ENCODE measurements at places on chromosomes 11 and 22.

DNA sequence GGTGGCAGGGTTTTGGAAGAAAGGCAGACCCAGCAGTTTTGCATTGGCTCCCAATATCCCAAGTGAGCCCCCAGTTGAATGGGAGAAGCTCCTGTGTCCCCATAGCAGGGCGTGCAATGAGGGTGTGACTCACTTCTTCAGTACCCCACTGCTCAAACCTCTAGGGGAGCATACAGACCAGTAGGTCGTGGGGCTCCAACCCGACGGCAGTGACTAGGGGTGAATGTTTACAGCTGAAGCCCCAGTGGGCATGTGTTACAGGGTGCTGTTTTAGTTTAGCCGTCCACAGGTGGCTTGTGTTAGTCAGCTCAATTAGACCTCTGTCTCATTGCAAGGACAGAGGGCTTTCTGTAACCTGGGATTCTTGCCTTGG, 564.5 kb upstream of the CNTN5 start:
- no peak for DNase-seq

- no peak for DNase-seq
Measured at GRCh38 chr22:20026204-20026908, 5.4 kb downstream of the TANGO2 start.

GRCh38 chr22:18067548-18068341, 10.0 kb upstream of the PEX26 start:
- DNase-seq, result no peak

- DNase-seq, result no peak
Measured at GRCh38 chr22:44427611-44428470, 70.2 kb downstream of the RTL6 start.

DNA sequence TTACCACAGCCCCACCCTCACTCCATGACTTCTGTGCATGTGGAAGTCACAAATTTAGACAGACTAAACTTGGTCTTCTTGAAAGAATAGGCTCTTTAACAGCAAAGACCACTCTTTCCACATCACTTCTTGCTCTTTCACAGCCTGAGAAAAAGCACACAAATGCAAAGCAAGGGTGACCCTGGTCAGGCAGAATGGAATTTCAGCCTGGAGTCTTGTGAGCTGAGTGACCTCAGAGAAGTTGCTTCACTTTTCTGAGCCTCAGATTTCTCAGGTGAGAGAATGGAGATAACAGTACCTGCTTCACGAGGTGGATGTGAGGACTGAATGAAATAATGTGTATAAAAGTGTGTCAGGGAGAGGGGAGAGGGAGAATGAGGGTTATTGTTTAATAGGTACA, 26.8 kb upstream of the LIPT2 start:
- DNase-seq, result no peak

DNA sequence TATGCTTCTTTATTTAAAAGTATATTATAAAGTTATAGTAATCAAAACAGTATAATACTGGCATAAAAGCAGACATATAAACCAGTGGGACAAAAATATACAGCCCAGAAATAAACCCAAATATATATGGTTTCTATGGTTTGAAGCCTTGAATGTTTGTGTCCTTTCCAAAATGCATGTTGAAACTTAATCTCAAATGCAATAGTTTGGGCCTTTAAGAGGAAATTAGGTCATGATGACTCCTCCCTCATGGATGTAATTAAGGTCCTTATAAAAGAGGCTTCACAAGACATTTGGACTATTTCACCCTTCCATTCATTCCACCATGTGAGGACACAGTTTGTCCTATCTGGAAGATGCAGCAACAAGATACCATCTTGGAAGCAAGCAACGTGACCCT, at the start of gene MS4A6E:
Gene MS4A6E (plus strand): TSS at position 301 of the 400 bp plus-strand sequence. CDS start 7,641 bp downstream, outside the sequence.
- no peak for DNase-seq

GRCh38 chr11:81658722-81659121, 1074.9 kb downstream of the FAM181B start:
- DNase-seq, result no peak

GRCh38 chr22:40326905-40327735, 19.2 kb upstream of the ADSL start:
- DNase-seq, result no peak

DNA sequence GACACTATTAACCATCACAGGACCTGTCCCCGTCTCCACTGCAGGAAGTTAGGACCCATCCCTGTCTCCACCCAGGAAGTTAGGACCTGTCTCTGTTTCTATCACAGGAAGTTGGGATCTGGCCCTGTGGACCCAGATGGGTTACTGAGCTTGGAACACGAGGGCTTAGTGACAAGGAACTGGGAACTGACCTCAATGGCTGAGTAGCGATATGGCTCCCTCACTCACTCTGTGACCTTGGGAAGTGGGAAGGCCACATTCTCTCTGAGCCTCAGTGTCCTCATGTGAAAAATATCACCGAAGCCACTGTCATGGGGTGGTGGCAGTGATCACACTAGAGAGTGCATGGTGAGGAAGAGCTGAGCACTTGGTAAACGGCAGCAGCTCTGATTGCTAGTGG, 59.4 kb downstream of the FBLN1 start:
- no peak for DNase-seq

DNA sequence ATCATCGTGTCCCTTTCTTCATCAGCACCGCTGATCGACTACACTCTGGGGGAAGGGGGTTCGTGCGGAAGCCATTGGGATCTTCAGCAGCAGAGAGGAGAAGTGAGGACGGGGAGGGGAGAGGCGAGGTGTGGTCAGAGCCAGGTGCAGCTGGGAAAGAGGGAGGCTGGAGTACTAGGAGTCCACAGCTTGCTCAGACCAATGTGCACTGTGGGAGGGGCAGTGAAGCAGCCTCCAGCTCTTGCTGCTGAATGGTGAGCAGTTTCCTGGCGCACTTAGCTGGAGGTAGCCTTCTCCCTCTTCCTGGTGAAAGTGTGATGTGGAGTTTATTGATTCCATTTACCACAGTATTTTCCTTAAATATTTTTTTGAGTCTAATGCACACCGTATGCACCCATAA, 99.0 kb upstream of the NECTIN1 start:
- no peak for DNase-seq

DNA sequence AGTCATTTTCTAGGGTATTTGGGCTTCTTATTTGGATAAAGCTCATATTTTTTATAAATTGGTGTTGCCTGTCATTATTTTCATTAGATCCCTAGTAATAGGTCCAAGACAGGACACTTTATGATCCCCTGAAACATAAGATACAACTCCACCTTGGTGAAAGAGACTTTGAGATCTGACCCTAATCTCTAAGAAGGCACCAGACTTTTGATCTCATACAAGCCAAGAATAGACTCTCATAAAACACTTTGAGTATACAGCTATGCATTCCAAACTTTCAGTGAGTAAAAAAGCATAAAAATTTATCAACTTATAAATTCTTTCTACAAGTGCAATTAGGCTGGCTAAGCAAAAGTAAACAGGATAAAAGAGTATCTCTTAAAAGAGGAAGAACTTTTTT, 451.2 kb downstream of the MN1 start:
- DNase-seq, result no peak

GRCh38 chr11:123510579-123510905, 80.5 kb downstream of the GRAMD1B start:
- no peak for DNase-seq

DNA sequence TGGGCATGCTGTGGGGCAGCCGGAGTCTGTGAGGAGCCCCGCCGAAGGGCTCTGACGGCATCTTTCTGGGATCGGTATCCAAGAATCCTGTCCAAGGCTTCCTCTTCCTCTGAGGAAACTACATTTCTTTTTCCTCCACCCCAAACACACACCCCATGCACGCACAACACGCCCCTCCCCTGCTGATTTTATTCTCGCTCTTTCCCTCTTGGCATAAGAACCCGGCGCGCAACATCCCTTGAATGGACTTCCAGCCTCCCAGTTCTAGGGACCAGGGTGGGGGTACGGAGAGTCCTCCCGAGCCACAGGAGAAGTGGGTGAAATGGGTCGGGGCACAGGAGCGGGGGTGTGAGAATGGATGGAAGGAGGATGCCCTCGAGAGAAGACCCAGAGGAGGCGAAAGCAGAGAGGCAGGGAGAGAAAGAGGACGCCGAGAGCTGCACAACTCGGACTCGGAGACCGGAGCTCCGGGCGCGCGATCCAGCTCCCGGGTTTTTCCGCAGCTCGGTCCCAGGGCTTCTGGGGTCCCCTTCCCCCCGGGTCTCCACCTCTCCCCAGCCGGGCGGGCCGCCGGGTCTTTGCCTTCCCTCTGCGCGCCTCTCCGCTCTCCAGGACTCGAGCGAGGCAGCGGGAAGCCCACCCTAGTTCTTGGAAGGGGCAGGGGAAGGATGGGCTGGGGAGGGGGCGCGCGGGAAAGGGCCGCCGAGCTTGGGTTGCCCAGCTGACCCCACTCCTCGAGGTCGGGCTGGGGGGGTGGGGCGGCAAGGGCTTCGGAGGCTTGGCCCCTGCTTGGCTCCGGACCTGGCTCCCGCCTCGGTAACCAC, 1.5 kb upstream of the LARGE1 start:
- peak; percentile 59 for DNase-seq

DNA sequence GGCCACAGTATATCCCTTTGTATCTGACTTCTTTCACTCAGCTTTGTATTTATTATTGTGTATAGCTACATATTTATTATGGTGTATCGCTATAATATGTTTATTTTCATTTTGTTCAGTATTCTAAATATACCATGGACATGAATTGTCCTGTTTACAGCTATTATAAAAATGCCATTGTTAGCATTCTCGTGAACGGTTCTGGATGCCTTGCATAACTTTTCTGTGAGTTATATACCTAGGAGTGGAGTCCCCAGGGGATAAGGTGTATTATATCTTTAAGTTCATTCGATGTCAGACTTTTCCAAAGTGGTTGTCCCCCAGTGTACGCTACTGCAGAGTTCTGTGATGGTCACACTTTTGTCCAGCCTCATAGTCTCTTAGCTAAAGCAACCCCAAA, 301.7 kb downstream of the TMEM135 start:
- no peak for DNase-seq

- DNase-seq, result no peak
Measured at GRCh38 chr11:20592741-20593140, 6.7 kb upstream of the SLC6A5 start.

DNA sequence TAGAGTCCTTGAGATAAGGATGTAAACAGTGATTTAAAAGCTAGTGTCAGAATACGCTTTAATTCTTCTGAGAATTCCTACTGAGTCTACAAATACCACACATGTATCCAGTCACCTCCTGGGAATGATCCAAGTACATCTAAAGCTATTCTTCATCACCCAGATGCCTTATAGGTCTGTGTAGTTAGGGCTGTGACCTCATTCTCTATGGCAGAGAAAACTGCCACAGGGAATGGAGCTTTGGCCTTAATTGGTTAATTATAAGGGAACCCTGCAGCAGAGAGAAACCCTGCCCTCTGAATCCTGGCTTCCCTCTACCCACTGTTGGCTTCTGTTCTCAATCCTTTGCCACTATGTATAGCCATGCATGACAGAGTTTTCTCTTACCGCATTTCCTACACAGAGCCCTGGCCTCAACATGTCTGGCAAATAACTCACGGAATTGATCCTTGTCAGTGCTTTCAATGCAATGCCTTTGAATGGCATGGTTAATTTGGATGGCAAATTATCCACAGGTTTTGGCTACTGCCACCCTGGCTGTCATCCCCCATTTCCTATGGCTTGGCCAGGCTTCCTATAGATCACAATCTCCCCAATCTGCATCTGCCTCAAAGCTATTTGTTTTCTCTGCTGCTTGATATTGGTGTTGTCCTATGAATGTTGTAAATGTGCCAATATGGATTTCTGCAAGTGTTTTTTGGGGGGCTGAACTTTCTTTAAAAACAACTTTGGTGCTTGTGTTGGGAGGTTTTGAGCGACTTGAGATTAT, 2.9 kb downstream of the DIXDC1 start:
- peak; percentile 29 for DNase-seq

GRCh38 chr11:36010010-36010740, 66.3 kb downstream of the LDLRAD3 start:
- peak; percentile 62 for DNase-seq

DNA sequence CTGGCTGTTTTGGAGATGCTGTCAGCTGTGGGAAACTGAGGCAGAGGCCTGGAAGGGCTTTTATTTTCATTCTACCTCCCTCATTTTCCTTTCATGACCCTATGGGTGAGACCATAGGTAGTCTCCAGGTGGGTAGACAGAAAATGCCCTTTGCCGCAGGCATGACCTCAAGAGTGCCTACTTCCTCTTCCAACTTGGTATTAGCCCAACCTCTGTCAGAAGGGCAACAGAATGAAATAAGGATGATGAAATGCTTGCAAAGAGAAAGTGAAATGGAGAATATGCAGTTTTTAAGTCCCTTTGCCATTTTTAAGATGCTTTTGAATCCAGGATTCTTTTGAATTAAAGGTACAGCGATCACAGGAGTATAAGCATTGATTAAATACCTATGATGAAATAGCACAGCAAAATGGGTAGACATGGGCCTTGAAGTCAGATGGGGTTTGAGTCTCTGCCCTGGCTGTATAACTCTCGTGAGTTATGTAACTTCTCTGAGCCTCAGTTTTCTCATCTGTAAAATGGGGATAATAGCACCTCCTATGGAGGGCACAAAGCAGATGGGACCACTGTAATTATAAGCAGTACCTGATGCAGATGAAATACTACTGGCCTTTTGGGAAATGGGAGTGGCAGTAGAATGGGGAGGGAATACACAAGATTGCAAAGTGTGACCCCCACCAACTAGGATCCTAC, 3.7 kb downstream of the ASPHD2 start:
- DNase-seq, result no peak

DNA sequence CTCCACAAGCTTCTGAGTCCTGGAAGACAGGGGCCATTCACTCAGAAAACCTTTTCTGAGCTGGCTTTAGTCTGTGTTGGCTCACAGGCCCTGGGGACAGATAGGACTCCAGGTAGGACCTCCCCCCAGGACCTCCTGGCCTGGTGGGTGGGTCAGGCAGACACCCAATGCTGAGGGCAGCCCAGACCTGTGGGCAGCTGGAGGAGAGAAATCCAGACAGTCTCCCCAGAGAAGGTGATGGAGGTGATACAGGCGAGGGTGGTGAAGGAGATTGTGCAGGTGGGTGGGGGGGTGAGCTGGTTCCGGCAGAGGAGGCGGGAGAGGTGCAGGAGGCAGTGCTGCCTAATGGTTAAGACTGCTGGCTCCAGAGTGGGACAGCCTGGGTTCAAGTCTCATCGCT, 15.6 kb downstream of the LRRC32 start:
- no peak for DNase-seq

DNA sequence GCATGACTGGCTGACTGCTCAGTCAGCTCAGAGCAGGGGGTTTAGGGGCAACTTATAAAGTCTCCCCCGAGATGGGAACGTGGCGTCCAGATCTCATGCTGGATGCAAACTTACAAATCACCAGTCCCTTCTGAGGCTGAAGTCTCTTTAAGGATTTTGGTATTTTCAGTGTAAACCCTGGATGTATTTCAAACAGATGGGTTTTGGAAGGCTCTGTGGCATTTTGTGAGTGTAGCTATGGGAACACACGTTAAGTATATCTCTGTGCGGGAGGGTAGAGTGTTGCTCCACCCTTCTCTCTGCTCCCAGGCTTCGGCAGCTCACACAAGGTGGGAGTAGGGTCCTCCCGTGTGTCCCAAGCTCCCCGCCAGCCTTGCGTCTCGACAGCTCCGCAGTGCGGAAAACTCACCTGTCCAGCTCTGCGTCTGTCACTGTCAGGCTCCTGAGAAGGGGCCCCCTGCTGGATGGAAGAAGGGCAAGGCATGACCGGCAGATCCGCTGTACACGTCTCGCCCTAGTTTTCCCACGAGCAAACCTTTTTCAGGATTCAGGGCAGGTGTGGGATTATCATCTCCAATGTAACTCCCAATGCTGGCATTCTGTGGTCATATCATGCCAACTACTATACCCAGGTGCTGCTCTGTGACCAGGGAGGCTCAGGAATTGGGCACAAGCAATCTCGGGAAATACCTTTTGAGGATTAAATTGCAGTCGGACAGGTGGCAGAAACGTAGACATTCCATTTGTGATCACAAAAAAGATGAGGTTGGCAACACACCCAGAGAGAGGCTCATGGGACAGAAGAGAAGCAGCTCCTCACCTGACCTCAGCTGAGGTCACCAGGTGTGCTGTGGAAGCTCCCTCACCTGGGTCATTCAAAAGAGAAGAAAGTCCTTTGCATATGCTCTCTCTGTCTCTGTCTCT, 313.9 kb upstream of the B3GAT1 start:
- DNase-seq, result no peak
